ENCODE measurements at places on chromosomes 3 and 15. TPM values are rescaled to one million over a fixed set of nuclear protein-coding genes. Genes with fewer than 3 reads are reported as not detected.

GRCh38 chr15:83922649-83923294 lies 268.8 kb downstream of the ADAMTSL3 start:
- no peak for DNase-seq

DNA sequence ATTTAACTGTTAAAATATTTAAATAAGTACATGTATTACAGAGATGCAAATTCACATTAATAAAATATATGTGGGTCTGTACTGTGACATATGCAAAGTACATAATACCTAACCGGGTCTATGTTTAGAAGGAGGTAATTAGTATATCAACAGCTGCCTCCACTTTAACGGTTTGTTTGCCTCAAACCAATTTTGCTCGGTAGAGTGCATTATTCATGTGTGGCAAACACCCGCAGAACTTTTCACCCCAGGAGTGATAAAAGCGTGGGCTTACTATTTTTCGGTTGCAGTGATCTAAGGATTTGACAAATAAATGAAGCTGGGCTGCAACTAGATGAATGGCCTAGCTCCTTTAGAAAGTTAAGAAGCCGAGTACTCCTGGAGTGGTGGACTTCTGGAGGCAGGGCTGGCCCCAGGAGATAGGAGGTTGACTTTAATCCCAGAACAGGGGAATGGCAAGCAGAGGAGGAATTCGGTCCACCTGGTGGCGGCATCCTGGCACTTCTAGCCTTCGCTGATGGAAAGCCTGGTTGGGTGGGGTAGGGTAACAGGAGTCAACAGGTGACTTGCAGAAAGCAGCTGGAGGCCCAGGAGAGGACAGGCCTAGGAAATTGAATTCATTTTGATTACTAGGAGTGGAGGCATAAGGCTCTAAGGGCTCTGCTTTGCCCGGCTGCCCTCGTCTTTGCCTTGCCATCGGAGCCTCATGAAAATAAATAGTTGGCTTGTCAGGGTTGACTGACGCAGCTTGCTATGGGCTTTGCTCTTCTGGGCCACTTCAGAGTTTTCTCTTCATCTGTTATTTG lies 2.4 kb downstream of the SLCO3A1 start:
- no peak for DNase-seq

- no peak for DNase-seq
Measured at GRCh38 chr3:78459796-78460195, 1308.0 kb downstream of the ROBO1 start.

DNA sequence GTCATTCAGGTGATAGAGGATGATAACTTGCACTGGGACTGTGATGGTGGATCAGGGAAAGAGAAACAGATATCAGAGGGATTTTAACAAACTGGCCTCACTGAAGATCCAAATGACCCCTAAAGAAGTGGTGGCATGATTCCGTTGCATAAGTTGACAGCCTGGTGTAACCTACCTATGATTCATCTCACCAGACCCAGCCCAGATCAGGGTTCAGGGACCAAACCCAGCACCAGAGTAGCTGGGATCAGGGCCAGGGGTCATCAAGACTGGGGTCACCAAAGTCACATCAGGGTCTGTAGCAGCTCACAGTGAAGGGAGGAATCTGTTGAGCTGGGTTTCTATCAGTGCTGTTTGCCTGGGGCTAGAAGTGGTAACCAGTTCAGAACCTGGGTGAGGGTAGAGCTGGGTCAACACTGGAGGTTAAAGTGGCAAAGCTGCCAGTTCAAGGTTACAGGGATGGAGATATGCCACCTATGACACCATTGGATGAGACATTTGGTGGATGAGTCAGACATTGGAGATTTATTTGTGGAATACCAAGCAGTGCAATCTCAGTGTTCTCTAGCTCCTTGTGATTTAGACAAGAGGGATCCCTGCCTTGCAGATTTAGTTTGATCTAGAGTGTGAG lies 35.9 kb downstream of the CASR start:
- no peak for DNase-seq

Gene GOLGA8G
- not detected for total RNA-seq
